Fibroblast of the aortic adventitia (primary cell): ENCODE measurements at places on chromosomes 1 and 21.

DNA sequence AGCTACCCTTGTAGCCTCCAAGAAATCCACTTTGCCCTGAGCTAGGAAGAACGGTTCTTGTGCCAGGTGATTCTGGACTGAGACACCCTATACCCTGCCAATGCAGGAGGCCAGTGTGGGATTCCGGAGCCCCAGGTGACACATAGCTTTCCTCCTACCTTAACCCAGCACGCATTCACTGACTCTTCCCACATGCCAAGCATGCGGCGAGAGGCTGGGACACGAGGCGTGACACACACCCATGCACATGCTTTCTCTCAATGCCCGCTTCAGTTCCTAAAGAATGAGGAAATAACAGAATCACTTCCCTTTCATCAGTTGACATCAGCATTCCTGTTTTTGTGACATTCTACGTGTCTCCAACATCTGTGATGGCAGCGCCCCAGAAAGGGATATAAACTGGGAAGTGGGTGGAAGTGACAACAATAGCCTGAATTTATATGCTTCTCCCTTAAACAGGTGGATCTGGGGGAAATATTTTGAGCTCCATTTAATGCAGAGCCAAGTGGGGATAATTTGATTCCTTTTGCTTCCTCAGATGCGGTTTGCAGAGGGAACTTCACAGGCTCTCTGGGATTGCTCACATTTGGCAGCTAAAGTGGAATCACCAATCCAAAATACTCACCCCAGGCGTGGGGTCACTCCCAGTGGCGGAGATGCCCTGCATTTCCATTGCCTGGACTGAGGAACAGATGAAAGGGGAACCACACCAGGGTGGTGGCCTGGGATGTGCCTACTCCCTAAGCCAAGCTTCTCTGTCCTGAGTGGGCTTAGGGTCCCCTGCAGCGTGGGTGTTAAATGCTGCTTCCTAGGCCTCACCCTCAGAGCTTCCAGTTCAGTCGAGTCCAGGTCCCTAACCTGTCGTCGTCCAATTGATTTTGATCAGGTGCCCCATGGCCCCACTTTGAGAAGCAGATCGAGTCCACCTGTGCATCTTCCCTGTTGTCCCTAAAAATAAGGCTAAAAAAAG, 445.1 kb downstream of the SIPA1L2 start:
- DNase-seq = no peak

- DNase-seq = no peak
Measured at GRCh38 chr1:225692517-225692879, 39.6 kb upstream of the ENAH start.

DNA sequence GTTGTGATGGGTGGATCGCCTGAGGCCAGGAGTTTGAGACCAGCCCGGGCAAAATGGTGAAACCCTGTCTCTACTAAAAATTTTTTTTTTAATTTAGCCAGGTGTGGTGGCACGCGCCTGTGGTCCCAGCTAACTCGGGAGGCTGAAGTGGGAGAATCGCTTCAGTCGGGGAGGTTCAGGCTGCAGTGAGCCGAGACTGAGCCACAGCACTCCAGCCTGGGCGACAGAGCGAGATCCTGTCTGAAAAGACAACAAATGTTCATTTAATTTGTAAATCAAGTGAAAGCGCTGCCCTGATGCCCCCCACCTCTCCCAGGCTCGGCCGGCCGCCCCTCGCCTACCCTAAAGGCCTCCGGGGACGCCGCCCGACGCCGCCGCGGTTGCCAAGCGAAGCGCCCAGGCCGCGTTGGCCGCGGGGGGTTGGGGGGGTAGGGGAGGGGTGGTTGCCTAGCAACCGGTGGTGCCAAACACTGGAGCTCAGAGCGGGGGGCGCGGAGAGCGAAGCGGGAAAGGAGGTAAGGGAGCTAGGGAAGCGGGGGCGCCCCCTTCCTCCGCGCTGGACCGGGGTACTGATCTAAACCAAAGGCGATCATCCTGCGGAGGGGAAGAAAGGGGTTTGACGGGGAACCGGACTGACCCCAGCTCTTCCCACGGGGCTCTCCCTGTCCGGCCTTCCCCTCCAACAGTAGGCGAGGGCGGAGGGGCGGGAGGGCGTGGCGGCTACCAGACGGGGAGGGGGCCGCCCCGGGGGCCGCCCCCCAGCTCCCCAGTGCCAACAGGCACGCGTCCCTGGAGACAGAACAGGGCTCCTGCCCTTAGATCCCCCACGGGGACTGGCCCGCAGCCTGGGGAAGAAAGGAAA, at the start of gene TEKT2:
TSS of gene TEKT2 (plus strand) at position 460 of the 862 bp plus-strand sequence. CDS start 828 bp downstream, outside the sequence.
- no peak for DNase-seq

DNA sequence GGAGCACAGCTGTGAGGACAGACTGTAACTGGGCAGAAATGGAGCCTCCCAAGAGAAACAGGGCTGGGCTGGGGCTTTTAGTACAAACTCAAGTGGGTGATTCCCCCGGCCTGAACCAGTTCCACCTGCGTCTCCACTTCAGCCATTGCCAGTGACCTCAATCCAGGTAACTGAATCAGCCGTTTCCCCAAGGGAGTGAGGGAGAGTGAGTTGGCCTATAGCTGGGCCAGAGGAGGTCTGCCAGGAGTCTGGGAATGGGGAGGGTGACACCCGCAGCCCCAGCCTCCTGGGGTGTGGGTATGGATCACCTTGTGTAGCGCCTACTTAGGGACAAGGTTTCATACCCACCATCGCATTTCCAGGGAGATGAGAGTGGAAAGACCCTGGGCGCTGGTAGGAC, 8.5 kb downstream of the SLC26A9 start:
- DNase-seq = no peak

DNA sequence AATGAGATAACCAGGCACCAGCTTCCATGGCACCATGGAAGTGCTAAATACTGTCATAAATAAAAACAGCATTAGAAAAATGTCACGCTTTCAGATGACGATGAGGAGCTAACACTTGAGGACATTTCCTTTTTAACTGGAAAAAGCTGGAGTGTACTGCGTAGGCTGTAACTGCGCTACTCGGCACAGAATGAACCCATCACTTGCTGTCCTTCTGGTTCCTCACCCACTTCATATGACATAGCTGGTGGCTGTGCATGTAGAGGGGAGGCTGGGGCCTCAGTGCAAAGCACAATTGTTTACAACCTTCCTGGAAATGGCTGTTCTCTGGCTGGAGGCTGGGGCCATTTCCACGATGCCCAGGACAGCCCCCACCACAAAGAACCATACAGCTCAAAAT, 55.7 kb downstream of the NTPCR start:
- DNase-seq = no peak

- DNase-seq = no peak
Measured at GRCh38 chr1:30383221-30383711, 340.1 kb downstream of the MATN1 start.

GRCh38 chr1:209168204-209168603, 415.3 kb upstream of the CAMK1G start:
- DNase-seq = peak; percentile 73

DNA sequence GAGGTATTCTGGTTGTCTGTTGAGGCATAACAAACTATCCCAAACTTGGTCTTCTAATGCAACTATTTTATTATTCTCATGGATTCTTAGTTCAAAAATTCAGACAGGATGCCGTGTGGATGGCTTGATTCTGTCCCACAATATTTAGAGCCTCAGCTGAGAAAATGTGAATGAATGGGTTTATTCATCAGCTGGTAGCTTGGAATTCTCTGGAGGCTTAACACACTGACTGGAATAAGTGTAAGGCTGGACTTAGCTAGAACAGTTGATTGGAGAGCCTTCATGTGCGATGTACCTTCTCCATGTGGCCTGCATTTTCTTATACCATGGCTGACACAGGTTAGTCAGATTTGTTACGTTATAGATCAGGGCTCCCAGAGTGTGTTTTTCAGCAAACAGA, 30.8 kb downstream of the TNNI3K start:
- no peak for DNase-seq

DNA sequence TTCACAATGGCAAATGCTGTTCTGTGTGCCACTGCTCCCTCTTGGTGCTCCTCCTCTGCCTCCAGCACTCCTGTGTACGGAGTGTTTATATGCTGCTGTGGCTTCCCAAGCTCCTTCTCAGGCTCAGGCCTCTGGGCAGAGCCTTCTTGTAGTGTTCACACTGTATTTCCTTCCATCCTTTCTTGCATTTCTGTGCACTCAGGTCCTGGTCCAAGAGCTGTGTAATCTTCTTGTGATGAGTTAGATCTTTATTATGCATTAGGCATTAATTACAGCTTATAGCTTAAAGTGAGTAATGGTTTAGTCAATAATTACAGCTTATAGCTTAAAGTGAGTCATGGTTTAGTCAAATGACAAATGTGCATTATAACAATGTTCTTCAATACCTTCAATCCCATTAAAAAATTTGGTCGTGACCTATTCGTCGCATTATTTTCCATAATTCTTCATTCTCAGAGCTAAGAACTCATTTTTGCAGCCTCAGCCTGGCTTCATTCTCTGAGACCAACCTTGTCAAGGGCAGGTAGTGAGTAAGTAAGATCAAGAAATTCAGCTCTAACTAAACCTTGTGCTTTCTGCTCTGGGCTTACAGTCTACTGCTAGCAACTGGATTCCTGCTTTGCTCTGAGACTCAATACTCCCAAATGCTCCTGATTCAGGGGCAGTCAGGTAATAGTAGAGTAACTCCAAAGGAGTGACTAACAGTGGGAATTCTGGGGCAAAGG, 154.5 kb upstream of the SPAG17 start:
- no peak for DNase-seq

DNA sequence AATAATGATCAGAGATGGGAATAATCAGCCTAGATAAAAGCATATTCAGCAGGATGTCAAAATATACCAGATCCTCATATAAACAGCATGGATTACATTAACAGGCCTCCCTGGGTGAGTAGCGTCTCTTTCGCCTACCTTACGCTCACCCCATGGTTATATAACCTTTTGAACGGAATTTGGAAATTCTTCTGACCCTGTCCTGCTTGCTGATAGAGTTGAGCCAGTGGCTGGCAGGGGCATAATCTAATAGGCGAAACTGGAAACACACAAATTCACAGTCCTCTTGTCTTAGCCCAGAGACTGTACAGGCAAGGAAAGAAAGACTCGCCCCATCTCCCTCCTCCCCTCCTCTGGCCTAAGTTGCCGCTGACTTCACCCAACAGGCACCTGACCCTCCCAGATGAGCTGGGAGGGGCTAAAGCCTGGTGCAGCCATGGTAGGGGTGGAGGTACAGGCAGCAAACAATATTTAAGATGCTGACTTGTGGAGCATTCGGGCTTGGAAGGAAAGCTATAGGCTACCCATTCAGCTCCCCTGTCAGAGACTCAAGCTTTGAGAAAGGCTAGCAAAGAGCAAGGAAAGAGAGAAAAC, at the start of gene ANGPTL7:
TSS of gene ANGPTL7 (plus strand) at position 498 of the 594 bp plus-strand sequence. CDS start 225 bp downstream, outside the sequence.
- DNase-seq = no peak

DNA sequence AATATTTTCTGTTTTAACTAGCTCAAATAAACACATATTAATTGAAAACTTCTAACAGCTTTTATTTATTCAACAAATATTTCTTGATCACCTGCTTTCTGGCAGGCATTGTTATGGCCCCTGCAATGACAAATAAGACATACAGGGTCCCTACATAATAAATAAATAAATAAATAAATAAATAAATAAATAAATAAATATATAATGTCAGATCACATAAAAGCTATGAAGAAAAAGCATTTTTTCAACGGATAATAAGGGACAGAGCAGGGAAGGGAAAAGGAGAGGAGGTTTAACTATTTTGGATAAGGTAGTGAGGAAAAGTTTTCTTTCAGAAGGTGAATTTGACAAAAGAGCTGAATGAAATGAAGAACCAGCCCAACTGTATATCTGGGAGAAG, 115.0 kb downstream of the MAGI3 start:
- no peak for DNase-seq

GRCh38 chr21:38448671-38449385, 49.4 kb downstream of the ERG start:
- peak; percentile 62 for DNase-seq

DNA sequence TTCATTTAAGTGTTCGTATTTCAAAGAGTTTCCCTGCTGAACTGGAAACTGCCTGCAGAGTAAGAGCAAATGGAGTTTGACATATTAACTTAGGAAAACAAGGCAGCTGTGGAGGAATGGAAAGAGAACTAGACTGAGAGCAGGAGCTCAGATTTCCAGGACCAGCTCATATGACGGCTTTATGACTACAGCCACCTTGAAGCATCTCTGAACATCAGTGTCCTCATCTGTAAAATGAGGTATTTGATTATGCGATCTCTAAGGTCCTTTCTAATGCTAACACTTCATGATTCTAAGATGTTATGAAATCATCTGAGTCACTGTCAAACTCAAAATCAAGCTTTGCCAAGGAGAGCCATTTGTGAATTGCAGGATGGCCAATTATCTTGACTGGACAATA, 112.3 kb downstream of the PRRX1 start:
- no peak for DNase-seq

- no peak for DNase-seq
Measured at GRCh38 chr1:10839188-10839770, 42.8 kb upstream of the CASZ1 start.

DNA sequence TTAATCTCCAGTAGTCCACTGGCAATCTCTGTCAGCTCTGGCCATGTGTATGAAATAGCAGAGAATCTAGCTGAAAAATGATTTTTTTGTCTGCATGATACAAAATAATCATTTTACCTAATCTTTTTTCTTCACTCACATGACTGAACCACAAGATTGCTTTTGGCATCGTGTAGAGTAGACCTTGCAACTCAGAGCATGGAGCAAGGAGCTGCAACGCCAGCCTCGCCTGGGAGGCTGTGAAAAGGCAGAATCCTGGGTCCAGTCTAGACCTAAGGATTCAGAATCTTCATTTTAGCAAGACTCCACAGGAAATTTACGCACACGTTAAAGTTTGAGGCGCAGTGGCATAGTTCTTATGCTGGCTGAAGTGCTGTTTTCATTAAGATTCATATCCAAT, 40.2 kb downstream of the TOMM20 start:
- DNase-seq = peak; percentile 53

- DNase-seq = no peak
Measured at GRCh38 chr1:33232716-33233115, 23.6 kb upstream of the ZNF362 start.

DNA sequence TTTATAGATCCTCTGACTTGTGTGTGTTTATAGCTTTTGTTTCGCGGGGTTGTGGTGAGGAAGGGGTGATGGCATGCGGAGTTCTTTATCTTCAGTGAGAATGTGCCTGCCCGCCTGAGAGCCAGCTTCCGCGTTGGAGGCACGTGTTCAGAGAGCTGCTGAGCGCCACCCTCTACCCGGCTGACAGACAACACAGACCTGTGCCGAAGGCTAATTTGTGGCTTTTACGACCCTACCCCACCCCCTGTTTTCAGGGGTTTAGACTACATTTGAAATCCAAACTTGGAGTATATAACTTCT, 14.4 kb upstream of the CD101 start:
- DNase-seq = no peak

DNA sequence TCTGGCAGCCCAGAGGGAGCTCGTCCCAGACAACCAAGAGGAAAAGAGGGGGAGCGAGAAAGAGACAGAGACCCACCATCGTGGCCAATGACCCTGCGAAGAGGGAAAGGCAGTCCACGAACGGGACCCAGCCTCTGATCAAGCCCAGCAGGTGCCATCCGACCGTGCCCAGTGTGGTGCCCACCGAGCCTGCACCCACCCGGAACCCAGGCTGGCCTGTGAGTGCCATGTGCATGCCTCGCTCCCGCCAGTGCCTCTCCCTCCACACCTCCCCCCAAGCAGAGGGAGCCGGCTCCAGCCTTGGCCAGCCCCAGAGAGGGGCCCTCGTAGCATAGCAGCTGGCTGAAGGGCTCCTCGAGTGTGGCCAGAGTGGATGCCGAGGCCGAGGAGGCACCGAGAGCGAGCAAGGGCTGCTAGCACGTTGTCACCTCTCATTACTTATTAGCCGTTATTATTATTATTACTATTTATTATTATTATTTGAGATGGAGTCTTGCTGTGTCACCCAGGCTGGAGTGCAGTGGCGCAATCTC, 130.7 kb upstream of the CHRM3 start:
- DNase-seq = no peak
